ENCODE measurements at places on chromosomes 6 and 20.

DNA sequence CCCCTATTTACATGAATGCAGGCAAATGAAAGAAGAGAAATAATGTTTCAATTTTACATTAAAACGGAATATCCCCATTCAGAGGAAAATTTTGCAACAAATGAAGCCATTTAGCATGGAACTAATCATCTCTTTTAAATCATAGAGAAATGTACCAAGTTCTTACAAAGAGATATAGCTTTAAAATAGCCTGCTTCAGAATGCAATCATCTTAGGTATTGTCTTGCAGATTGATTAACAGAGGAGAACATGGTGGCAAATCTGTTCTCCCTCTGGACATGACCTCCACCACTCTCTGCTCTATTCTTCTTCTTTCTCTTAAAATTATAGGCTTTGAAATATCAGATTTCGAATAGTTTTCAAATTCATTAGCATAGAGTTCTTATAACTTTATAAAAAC is 155.7 kb upstream of the DTNBP1 start:
- DNase-seq: no peak

DNA sequence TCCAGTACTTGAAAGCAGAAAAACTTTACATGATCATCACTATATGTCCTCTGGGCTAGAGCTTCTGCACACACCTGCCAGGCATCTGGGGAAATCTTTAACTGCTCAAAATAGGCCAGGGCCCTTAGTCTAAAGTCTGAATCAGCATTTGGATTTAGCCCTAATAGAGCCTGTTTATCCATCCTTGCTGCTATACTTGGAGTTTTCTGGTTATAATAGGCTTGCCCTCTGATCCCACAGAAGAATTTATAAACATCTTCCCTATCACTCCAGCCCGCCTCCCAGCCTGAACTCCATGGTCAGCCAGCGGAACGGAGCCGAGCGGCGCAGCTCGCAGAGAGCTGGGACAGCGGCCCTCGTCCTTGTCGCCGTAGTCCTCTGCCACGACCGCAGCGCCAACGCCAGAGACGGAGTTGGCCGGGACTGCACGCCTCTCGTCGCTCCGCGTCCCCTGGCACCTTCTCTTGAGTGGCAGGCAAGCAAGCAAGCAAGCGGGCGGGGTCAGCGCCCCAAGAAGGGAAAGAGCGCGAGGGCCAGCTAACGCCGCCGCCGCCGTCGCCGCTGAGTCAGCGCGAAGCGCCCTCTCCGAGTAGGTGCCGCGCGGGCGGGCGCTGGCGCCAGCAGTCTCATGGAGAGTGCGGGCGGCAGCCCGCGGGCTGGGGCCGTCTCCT is 25.4 kb upstream of the ASIP start:
- DNase-seq: peak; percentile 1

DNA sequence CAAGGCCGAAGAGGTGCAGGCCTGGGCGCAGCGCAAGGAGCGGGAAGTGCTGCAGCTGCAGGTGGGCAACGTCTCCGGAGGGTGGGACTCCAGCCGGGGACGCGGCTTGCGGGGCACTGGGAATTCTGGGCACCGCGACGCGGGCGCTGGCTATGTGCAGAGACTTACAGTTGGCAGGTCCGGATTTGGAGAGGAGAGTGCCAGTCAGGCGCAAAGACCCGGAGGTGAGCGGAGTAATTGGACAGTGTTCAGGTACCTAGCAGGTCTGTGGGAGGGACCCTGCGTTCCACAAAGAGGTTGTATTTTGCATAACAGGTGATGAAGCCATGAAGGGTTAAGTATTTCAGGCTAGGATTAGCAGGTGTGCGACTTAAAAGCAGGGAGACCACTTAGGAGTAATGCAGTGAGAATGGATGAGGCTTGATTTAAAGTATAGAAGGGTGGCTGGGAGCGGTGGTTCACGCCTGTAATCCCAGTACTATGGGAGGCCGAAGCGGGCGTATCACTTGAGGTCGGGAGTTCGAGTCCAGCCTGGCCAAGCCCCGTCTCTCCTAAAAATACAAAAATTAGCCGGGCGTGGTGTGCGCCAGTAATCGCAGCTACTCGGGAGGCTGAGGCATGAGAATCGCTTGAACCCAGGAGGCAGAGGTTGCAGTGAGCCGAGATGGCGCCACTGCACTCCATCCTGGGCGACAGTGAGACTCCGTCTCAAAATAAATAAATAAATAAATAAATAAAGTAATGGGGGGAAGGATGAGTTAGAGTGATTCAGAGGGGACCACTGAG is 1.0 kb downstream of the MRPS26 start:
- no peak for DNase-seq

DNA sequence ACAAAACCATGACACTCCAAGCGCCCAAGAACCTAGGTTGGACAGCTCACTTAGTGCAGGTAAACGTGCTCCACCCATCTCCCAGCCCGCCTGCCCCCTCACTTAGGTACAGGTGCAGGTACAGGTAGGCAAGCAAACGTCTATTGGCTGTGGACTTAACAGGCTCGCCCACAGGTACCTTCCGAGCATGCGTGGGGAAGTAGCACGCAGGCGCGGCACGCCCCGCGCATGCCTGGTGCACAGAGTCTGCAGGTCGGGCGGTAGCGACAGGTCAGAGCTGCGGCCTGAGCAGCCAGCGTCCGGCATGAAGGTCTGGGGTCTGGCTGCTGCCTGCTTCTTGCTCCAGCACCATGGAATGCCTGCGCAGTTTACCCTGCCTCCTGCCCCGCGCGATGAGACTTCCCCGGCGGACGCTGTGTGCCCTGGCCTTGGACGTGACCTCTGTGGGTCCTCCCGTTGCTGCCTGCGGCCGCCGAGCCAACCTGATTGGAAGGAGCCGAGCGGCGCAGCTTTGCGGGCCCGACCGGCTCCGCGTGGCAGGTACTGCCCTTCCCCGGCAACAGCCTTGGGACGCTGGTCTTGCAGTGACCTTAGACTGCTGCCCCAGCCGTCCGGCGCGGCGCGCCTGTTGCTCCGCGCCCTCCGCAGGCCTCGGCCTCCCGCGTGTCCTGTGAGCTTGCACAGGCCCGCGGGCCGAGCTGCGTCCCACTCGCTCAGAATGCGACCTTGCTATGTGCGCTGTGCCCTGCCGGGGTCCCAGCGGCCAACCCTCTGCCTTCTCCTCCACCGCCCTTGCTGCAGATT is at the start of gene MRS2:
MRS2 (plus strand) TSS at position 240 of the 804 bp plus-strand sequence; CDS start at position 351, 111 bp downstream.
- peak; percentile 57 for DNase-seq

- DNase-seq: no peak
Observed at GRCh38 chr20:46195264-46196036, 77.3 kb downstream of the CD40 start.

GRCh38 chr6:123901436-123901835 is 97.8 kb downstream of the NKAIN2 start:
- no peak for DNase-seq

DNA sequence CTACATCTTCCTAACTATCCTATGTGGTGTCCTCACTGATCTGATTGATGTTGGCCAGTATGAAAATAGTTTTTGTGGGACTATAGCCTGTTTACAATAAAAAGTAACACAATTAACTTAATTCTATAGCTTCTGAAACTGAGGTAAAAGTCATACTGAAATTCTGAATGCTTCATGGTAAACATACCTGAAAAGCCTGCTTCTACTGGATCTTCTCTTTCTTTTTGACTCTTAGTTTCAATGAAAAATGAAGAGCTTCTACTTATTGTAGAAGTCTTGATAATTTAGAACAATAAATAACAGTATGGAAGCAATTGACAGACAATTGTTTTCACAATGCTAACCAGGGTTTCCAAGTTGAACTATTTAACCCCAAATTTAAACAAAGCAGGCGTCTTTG is 383.9 kb upstream of the MMS22L start:
- DNase-seq: no peak

- no peak for DNase-seq
Observed at GRCh38 chr6:63466242-63466733, 106.0 kb upstream of the LOC128125822 start.

GRCh38 chr6:108565893-108566292 is 5.2 kb downstream of the FOXO3 start:
- no peak for DNase-seq

GRCh38 chr20:53080687-53080962 is 108.5 kb downstream of the TSHZ2 start:
- no peak for DNase-seq

- no peak for DNase-seq
Observed at GRCh38 chr6:39079197-39080125, 30.9 kb downstream of the GLP1R start.

- no peak for DNase-seq
Observed at GRCh38 chr6:31779908-31780307, 2.8 kb upstream of the VWA7 start.

DNA sequence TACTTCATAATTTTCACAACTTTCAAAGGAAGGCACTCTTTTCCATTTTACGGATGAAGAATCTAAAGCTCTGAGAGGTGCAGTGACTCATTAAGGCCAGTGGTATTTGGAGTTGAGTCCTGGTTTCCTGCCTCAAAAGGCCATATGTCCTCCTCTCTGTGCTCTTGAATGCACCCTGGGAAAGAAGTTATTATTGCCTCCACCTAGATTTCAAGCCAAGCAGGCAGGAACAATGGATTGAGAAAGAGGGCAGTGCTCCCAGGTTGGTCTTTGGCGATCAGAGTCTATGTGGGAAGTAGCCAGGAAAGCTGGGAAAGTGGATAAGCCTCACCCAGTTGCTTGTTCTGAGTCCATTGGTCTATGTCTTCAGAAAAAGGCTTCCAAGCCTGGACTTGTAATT is 165.0 kb downstream of the MAFB start:
- DNase-seq: no peak

GRCh38 chr20:44066645-44067606 is 120.1 kb downstream of the JPH2 start:
- DNase-seq: no peak

- DNase-seq: no peak
Observed at GRCh38 chr6:79787626-79788025, 156.5 kb downstream of the SH3BGRL2 start.

DNA sequence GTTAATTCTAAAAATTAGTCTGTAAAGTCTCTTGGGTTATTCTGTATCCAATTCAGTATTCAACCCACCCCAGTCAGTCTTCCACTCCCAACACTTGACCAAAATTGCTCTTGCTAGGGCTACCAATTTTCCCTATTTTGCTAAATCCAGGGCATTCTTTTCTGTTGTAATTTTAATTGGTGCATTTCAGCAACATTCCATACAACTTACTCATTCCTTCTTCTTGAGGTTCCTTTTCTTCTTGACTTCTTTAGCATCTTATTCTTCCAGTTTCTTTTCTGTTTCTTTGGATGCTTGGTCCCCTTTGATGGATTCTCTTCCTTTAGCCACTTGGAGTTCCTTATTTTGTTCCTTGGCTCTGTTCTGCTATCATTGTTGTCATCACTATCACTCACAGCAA is 11.2 kb upstream of the GRM1 start:
- DNase-seq: no peak

DNA sequence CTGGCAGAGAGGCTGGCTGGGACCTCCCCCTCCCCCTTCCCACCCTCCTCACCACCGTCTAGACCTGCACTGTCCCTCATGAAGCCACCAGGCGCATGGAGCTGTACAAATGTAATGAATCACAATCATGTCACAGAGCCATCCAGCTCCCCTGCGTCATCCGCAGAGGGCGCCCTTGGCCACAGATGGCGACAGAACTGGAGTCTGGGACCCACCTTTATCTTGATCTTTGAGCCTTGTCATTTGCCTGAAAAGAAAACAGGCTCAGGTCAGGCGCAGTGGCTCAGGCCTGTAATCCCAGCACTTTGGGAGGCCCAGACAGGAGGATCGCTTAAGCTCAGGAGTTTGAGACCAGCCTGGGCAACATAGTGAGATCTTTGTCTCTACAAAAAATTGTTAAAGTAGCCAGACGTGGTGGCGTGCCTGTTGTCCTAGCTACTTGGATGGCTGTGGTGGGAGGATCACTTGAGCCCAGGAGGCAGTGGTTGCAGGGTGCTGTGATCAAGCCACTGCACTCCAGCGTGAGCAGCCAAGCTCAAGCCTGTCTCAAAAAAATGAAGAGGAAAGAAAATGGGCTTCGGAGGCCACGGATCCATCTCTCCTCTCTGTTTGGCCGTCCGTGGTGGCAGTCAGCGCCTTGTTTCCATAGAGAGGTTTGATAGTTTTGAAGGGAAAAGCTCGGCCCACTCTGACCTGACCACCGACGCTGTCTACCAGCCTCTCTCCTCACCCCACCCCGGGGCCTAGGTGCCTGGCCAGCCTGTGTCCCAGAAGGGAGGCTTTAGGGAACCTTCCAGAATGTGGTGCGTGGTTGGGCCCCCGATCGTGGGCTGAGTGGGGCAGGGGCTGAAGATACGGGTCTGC is 6.2 kb downstream of the COL9A3 start:
- DNase-seq: no peak

- no peak for DNase-seq
Observed at GRCh38 chr6:52482903-52483670, 62.9 kb downstream of the EFHC1 start.

GRCh38 chr6:160137989-160138835 is 16.6 kb downstream of the SLC22A1 start:
- peak; percentile 16 for DNase-seq

GRCh38 chr6:45882671-45883070 is 133.0 kb downstream of the CLIC5 start:
- DNase-seq: no peak

DNA sequence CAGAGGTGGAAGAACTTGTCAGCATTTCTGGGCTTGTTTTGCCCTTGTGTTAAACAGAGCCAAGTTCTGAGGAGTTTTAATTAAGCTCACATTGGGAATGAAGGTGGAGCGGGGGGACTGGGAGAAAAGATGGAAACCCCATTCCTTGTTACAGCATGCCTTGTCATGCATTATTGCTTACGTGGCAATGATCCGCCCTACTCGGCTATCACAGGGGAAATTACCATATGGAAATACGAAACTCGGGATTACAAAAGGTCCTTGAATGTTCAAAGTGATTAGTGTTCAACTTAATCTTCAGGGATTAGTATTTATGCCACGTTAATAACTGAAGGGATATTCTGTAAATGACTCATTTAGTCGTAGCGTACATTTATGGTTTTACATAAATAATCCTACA is 86.4 kb downstream of the MAP3K7 start:
- DNase-seq: no peak

GRCh38 chr6:31399589-31400466 is 3.6 kb upstream of the MICA start:
- DNase-seq: peak; percentile 57

- DNase-seq: no peak
Observed at GRCh38 chr20:8808202-8808535, 260.7 kb upstream of the PLCB4 start.

- DNase-seq: no peak
Observed at GRCh38 chr6:14349507-14349906, 231.9 kb downstream of the CD83 start.

DNA sequence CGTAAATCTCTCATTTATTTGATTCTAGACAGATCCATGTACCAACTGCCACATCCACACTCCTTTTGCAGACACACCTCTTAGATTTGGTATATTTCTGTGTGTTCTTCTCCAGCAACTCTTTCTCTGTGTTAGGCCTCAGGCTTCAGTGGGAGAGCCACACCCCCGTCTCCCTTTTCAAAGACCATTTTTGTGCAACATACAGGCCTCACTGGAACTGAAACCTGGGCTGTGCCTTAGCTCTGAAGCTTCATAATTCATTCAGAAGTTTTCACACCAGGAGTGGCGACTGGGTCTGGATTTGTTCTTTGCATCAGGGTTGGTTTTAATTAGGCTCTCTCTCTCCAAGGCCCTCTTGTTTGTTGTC is 170.2 kb downstream of the THBS2 start:
- DNase-seq: no peak

GRCh38 chr20:57476084-57476526 is 48.8 kb downstream of the CTCFL start:
- no peak for DNase-seq

- no peak for DNase-seq
Observed at GRCh38 chr6:122791310-122791679, 2.2 kb downstream of the SMPDL3A start.
